ENCODE measurements at places on chromosomes 16 and 17.

DNA sequence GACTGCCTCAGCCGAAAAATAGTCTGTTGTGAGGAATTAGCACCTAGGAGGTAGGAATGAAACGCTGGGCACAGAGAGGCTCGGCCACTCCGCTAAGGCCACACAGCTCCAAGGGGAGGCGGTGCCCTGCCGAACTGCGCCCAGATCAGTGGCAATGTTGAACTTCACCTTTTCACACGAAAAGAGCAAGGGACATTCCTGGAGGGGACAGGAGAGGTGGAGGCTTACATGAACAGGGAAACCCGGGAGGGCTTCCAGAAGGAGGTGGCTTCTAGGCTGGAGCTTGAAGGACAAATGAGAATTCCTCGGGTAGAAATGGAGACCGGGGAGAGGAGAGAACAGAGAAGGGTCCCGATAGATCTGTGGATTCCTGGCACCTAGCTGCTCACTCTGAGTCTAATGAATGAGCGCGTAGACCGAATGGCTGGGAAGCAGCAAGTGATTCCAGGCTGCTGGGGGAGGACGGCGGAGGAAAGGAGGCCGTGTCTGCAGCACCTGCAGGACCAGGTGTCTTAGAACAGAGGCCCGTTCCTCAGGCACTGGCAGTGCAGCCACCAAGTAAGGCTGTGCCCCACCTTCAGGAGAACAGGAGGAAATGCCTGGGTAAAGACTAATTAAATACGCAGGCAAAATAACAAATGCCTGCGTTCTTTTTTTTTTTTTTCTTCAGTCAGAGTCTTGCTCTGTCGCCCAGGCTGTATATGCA lies 722 bp upstream of the SLC38A10 start:
- peak; percentile 13 for DNase-seq

GRCh38 chr17:19579867-19580565 lies 46.4 kb downstream of the SLC47A1 start:
- DNase-seq = no peak

DNA sequence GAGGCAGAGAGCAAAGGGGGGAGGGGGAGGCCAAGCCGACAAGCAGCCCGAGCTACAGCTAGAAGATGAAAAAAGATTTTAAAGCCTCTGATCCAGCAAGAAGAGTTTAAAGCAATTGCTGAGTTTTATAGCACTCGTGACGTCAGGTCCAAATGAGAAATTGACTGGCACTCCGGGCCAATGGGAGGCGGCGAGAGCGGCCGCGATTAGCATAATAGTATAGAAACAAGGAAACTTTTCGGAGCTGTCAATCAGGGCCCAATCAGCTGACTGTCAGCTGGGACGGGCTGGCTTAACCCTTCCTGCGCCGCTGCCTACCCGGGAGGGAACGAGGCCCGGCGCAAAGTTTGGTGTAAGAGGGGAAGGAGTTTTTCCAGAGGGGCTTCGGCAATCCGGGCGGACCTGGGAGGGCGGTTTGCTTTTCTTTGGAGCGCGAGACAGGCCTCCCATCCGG lies at the start of gene MAF:
MAF (minus strand) TSS at position 100 of the 454 bp plus-strand sequence. CDS start 835 bp downstream, outside the sequence.
- peak; percentile 73 for DNase-seq

DNA sequence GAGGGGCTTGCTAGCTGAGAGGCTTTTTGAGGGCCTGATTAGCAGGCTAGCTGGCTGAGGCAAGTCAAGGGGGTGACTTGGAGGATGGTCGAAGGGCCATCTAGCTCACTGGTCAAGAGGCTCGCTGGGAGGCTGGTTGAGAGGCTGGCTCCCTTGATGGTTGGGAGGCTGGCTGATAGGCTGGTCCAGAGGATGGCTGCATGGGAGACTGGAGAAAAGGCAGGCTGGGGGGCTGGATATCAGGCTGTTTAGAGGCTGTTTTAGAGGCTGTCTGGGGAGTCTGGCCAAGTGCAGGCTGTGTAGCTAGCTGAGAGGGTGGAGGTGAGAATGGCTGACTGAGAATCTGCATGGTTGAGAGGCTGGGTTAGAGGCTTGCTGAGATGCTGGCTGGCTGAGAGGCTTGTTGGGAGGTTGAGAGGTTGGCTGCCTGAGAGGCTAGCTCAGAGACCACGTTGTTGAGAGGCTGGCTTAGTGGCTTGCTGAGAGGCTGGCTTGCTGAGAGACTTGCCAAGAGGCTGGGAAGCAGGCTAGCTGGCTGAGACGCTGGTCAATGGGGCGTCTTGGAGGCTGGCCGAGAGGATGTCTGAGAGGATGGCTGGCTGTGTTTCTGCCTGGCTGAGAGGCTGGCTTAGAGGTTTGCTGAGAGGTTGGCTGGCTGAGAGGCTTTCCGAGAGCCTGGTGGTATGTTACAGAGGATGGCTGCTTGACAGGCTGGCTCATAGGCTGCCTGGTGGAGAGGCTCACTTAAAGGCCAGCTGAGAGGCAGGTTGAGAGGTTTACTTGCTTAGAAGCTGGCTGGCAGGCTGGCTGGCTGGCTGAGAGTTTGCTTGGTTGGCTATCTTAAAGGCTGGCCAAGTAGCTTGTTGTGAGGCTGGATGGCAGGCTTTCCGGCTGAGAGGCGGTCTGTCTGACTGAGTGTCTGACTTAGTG lies 36.6 kb upstream of the ACSM2B start:
- DNase-seq = peak; percentile 80

DNA sequence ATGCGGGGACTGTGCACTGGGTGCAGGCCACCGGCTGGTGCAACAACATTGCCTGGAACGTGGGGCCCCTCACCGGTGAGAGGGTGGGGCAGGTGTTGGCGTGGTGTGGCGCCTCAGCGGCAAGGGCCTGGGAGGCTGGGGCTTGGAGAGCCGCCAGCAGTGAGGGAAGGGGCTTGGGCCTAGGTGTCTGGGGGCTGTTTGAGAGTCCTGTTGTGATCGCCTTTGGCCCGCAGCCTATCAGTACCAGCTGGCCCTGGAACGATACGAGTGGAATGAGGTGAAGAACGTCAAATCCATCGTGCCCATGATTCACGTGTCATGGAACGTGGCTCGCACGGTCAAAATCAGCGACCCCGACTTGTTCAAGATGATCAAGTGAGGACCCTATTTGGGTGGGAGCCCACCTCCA lies 2.6 kb upstream of the TMEM88 start:
- no peak for DNase-seq

DNA sequence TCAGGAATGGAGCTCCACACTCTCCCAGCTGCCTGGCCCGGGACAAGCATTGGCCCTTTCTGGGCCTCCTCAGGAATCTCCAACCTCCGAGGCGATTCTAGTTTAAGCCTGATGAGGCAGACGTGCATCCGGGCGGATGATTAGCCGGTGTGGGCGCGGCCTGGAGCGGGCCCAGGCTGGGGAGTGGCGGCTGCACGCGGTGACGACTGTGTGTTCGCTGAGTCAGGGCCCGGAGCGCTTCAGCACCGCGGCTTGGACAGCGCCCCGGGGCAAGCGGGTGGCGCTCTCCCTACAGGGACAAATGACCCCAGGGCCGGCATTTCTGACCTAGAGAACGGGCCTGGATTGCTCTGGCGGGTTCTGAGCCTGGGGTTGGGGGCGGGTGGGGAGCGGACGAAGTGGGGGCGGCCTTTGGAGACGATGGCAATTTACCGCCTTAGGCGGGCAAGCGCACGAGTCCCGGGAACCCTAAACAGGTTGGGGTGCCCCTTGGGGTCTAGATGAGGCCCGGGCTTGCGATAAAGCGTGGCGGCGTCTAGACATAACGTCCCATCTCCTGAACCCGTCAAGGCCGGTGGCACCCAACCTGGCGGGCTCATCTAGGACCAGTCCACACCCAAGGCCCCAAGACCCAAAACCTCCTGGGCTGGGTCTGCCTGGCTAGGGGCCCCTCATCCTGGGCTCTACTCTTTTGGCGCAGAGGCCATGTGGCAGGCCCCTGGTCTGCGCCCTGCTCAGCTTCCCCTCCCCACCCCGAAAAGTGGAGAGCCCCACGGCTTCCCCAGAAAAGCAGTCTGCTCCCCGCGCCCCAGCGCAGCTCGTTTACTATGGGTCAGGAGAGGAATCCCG lies 22.3 kb upstream of the ZNHIT3 start:
- DNase-seq = no peak

DNA sequence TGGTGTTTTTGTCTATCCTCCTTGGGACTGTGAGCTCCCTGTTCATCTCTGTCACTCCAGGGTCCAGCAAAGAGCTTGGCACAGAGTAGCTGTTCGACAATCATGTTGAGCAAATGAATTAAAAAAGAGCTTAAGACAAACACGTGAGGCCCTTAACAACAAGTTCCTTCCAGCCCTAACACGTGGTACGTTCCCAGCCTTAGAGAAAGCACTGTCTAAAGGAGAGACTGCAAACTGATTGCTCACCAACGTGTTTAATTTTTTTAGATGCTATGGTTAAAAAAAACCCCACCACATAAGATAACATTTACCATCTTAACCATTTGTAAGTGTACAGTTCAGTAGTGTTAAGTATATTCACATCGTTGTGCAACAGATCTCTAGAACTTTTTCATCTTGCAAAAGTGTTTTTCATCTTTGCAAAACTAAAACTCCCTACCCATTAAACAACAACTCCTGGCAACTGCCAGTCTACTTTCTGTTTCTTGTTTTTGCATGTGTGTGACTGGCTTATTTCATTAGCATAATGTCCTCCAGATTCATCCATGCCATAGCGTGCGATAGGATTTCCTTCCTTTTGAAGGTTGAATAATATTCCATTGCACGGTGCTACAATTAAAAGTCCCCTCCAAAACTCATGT lies 28.2 kb downstream of the LAT start:
- no peak for DNase-seq

GRCh38 chr16:83842291-83842690 lies 34.5 kb downstream of the HSBP1 start:
- no peak for DNase-seq

- no peak for DNase-seq
These were observed 15.3 kb downstream of the TBCD start for GRCh38 chr17:82767041-82767754.

All from NCI-H187 (cell line).